ENCODE measurements at places on chromosomes 3 and 15.

GRCh38 chr3:148723631-148724030, 25.9 kb downstream of the AGTR1 start:
- no peak for DNase-seq

DNA sequence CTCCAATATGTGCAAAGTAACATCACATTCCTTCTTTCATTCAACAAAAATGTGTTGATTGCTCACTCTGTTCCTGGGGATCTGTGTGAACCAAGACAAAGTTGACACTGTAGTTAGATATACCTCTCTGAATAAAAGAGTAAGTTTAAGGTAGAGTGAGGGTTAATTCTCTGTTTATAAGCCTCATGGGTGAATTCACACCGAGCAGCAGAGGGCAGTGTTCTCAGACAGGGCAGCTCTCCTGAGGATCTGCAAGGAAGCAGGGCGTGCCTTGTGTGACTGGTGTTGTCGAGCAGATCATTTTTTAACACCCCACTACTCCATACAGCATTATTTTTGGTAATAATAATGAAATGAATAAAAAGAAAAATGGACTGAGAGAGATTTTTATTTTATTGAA, 34.4 kb downstream of the PAQR9 start:
- DNase-seq, result peak; percentile 48

- no peak for DNase-seq
These were observed 715.5 kb downstream of the GBE1 start for GRCh38 chr3:81045976-81046375.

DNA sequence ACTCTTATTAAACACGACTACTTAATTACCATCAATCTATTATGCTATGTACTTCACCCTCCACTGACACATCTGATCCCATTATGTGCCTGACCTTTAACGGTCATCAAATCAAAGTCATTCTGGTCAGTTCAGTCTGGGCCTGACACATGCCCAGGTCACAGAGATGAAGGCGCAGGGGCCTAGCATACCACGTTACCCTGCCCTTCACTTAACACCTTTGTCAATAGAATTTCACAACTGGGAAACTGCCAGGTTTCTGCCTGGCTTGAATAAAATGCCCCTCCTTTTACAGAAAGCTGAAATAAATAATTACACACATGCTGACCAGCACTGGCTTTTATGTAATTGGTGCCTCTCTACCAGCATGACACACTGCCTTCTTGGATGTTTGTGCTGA, 39.5 kb downstream of the MECOM start:
- DNase-seq, result no peak

DNA sequence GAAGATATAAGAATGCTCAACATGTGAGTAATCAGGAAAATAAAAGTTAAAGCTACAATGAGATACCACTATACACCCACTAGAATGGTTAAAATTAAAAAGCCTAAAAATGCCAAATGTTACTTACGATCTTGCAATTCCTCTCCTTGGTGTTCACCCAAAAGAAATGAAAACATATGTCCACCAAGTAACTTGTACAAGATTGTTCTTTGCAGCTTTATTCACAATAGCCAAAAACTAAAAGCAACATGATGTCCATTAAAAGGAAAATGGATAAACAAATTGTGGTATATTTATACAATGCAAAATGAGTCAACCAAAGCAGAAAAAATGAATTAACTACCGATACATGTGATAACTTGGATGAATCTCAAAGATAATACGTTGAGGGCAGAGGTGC, 301.6 kb upstream of the THBS1 start:
- DNase-seq, result no peak

All from ELF-1 (cell line).